ENCODE measurements at places on chromosomes 2 and 18.
A peak's percentile ranks its signal among the peaks of the same experiment; 100 is the strongest.

DNA sequence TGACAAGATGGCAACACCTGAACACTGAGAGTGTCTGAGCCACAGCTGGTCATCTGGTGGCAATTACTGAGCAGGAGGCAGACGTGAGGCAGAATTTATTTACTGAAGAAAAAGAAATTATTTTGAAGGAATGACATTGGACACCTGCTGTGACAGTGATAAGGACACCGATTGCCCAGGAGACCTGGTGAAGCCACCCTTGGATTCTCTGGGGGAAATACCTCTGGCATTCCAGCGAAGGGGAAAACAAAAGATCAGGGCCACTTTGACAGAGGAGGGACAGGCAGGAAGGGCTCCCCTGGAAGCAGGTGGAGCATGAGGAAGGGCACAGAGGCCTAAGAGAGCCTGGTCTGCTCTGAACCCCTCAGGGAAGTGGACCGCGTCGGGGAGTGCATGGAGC, 85.4 kb upstream of the ALPP start:
- no peak for DNase-seq

DNA sequence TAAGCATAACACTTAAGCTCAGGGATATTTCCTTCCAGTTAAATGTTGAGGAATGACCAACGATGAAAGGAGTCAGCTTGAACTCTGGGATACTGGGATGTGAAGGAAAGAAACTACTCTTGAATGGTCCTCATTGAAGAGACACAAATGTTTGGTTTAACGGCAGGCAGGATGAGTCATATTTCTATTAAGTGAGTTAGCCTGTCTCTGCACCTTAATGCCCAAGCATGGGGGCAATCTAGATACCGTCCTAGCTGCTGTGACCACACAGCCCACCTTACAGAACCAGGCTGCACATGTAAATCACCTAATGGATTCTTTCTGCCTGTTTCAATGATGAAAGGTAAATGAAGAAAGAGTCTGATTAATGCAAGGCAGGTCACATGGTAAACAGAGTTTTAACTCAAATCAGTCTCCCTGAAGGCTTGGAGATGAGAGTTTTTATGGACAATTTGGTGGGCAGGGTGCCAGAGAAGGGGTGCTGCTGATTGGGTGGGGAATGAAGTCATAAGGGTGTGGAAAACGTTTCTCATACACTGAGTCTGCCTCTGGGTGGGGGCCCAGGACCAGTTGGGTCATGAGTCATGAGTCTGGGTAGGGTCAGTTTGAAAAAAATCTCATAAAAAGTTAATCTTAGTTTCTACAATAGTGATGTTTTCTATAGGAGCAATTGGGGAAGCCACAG, 144.6 kb upstream of the MMADHC start:
- peak; percentile 32 for DNase-seq

- no peak for DNase-seq
These were observed 4.0 kb downstream of the TCF7L1 start for GRCh38 chr2:85137156-85137555.

DNA sequence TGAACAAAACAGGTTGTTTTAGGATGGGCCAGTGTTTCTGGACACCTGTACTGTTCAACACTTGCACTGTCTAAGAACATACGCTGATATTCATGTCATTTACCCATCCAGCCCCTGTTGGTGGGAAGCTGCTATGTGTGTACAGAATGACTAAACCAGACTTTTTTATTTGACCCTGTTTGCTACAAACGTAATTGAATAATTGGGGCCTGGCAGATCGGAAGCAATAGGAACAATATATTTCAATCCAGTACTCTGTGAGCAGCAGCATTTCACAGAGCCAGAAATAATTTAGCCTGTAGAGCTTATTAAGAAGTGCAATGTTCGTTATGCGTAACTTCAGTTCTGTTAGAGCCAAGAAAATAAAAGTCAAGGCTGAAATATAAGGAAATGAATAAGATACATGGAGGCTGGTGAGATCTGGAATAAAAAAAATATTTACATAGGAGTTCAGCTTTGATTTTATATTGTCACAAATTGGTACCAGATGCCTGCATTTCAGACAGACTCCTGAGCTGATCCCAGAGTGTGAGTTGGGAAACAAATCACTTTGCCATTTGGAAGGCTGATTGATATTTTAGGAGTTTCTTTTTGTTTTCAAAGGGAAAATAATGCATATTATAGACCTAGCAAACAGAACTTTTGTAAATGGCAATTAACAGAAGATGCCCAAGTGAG, 19.7 kb downstream of the CABLES1 start:
- no peak for DNase-seq

- no peak for DNase-seq
These were observed 4.0 kb downstream of the CHRND start for GRCh38 chr2:232529806-232530547.

DNA sequence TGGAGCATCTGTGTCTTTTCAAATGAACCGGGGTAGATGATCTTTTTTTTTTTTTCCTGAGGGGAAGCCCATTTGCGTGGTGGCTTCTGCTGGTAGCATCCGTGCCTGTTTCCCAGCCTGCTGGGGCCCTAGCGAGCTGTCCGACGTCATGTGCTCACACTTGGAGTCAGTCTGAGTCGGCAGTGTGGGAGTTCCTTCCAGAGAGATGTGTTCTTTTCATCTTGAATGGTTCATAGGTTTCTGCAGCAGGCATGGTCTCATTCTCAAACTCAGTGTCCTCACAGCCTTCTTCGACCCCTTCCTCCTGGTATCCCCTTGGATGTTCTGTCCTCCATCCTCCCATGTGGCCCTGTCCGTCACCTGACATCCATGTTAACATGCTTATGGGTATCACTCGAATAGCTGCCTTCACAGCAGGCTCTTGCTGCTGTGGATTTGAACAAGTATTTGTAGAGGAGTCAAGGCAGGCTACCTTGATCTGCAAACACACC, 51.0 kb downstream of the LDLRAD4 start:
- peak; percentile 51 for DNase-seq

- no peak for DNase-seq
These were observed 879.2 kb upstream of the ZEB2 start for GRCh38 chr2:145399131-145399530.

- peak; percentile 60 for DNase-seq
These were observed 800 bp downstream of the IL1RL2 start for GRCh38 chr2:102187496-102188150.

DNA sequence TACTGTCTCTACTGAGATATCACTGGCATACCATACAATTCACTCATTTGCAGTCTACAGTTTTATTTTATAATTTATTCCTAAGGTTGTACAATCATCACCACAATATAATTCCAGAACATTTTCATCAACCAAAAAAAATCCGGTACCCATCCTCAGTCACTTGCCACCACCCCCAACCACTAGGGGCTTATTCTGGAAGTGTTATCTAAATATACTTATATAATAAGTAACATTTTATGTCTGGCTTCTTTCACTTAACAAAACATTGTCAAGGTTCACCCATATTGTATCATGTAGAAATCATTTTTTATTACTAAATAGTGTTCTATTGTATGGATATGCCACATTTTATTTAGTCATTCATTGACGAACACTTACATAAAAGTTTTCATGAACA, 440.8 kb downstream of the RNF144A start:
- no peak for DNase-seq

GRCh38 chr2:18482666-18483065, 77.8 kb downstream of the RDH14 start:
- no peak for DNase-seq

DNA sequence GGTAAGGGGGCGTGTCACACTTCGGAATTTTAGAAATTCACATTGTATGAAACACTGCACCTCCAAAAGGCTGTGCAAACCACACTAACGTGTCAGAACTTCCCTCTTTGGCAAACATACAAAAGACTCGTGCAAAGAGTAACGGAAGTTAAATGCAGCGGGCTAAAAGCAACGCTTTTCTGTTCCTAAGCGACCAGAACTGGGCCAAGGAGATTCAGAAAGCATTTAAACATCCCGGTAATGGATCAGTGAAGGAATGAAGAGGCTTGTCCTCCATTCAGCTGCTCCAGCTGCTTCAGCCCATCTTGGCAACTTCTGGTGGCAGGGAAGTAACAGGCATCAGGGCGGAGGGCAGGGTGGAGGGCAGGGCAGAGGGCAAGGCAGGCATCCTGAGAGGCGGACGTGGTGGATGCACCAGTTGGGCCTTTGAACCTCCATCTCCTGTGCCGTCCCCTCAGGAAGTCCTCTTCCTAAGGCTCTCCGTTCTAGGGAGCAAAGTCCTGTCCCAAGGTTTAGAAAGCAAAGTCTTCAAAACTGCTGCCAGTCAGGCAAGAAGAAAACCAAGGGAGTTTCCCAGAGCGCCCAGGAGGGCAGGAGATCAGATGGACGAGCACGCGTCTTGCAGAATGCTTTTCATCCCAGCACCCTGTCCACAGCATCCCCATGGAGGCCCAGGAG, 230.7 kb downstream of the ZNF516 start:
- DNase-seq = no peak

DNA sequence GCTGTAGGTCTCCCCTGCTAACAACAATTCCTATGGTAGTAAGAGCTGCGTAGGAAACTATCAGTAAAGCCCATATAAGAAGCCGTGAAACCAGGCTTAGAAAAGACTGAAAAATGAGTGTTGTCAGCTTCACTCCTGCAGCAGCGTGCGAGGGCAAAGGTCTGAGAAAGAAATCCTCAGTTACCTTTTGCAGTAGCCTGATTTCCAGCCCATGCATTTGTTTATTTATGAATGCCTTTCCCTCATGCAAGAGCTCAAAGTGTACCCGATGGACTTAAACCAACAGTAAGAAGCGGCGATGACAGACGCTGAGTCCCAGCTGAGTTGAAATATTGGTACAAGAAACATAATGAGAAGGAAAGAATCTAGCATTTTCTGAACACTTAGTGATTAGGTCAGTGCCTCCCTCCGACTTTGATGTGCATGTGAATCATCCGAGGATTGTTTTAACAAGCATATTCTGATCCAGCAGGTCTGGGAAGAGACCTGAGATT, 15.0 kb upstream of the POLI start:
- DNase-seq = no peak

- DNase-seq = no peak
These were observed 211.8 kb downstream of the PLCL1 start for GRCh38 chr2:198016243-198016642.

- no peak for DNase-seq
These were observed 289.3 kb downstream of the CELF4 start for GRCh38 chr18:37276111-37276890.

DNA sequence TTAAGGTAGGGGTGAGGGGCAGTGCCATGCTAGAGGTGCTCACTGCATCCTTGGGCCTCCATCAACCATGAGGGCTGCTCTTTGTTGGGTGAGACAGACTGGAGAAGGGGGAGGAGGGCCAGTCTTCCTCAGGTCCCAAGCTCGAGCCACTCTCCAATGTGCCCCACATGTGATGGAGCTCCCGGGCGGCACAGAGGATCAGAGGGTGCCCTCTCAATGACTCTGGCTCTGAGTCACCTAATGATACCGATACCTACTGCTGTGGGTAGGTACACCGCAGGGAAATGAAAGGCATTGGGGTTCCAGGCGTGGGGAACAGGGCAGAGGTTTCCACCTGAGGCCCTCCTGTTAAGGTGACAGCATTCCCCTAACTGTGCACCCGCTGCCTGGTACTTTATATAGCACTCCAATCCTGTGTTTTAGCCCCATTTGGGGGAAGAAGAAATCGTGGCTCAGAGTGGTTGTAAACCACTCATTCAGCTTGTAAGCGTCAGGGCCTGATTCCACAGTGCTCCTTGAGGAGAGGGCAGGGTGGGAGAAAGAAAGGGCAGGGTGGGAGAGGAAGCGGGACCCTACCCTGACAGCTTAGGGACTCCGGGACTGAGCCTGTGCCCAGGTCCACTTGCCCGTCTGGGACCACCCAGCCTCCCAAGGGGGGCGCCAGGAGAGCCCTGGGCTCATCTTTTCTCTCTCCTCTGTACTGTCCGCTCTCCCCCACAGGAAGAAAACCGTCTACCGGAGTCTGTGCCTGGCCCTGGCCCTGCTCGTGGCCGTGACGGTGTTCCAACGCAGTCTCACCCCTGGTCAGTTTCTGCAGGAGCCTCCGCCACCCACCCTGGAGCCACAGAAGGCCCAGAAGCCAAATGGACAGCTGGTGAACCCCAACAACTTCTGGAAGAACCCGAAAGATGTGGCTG, 1.8 kb downstream of the B3GNT7 start:
- DNase-seq = no peak

DNA sequence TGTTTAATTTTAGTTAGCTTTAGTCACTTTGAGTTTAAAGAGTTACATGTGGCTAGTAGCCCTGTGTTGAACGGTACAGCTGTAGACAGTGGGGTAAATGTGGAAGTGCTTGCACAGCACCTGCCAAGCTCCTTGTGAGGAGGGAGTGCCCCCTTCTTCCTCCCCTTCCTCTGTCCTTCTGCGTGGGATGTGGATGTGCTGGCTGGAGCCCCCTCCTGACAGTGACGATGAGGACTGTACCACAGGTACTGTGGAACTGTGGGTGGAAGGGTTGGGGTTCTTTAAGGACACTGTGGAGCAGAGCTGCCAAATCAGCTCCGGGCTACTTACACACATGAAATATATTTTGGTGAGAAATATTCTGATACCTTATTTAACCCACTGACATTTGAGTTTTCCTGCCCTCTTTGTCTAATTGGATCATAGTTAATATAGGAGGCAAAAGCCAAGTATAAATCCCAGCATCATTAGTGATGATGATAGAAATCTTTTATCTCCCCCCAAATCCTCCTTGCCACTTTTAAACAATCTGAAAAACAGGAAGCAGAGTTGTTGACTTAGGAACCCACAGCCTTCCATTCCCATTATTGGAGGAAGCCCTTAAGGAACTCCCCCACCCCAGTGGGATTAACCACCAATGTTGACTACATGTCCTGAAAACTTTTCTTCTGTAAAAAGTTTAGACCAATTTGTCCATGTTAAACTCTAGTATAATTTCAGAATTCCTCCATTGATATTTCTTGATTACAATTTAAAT, 181.3 kb downstream of the PTPRM start:
- no peak for DNase-seq

GRCh38 chr2:37357069-37357468, 12.6 kb downstream of the QPCT start:
- no peak for DNase-seq

DNA sequence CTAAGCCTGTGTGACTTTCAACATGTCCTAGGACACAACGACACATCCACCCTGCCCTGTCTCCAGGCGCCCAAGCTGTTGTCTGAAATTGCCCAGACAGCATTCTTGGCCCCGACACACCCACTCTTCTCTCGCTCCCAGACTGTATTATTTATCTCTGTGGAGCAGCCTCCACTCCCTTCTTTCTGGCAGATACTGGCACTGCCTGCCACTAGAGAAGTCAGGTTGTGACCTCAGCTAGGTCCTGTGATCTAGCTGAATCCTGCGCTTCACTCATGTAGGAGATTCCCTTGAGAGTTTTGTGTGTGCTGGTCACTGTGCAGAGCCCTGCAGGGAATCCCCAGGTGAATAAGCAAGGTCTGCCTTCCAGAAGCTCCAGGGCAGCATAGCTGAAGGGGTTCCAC, 77.1 kb upstream of the TNP1 start:
- DNase-seq = no peak
